ENCODE measurements at places on chromosomes 11 and 22. TPM values are rescaled to one million over a fixed set of nuclear protein-coding genes. Genes with fewer than 3 reads are reported as not detected.
A peak's percentile ranks its signal among the peaks of the same experiment; 100 is the strongest.

Gene CBX7
- total RNA-seq = 5.2 TPM

DNA sequence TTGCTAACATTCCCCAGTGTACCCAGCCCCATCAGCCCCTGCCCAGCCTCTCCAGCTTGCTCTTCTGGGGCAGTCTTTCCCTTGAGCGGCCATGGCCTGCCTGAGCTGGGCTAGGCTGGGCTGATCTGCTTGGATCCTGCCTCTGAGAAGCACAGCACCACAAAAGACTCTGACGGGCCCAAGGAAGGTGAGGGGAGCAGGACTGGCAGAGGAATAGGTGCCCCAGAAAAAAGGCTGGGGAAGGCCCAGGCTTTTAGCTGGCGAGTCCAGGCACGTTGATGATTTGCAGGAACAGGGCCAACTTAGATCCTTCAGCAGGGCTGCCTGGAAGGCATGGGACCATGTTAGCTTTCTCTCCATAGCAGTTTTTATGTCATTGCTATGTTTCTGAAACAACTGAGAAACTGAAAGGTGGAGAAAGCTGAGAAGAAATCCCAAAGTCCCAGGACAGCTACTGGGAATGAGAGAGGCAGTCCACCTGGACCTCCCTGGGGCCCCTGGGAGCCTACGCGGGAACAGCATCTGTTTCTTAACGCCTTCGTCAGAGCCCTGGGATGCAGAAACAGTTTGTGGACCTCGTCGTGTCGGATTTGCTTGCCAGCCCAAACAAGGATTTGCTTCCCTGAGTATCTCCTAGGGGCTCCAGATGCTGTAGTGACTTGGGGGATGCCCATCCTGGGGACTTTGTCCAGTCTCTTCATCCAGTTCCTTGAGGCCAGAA, 24.4 kb upstream of the FXYD6 start:
- no peak for DNase-seq

- no peak for DNase-seq
Observed at GRCh38 chr11:64130618-64131017, 35.3 kb downstream of the MACROD1 start.

DNA sequence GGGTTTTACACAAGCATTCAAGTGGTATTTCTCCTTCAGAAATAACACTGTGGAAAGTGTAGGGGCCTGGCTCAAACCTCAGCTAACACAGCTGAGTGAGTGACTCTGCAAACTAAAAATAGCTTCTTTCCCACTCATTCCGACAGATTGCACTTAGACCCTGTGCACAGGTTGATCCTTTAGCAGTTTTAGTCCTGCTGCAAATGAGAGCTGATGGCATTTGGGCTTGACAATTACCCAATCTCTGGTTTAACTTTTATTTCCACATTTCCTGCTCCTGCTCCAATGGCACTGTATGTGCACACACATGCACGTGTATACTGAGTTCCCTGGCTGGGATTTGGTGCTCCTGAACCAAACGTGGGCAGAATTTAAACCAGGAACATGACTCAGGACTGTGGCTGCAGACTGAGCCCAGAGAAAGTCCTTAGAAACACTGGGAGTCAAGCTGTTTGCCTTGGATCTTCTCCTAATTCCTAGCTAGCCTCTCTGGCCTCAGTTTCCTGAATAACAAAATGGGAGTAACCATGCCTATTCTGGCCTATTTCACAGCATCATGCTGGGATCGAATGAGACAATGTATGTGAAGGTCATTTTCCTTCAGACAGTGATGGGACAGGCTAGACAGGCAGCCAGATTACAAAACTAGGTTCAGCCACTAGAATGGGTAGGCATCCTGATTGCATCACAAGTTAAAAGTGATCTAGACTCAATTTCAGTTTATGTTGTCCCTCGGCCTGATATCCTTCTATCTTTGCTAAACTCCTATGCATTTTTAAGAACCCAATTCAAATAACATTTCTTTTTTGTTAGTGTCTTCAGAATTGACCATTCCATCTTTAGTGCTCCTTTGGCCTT, 58.2 kb downstream of the SERGEF start:
- no peak for DNase-seq

GRCh38 chr11:64459609-64460008, 100.6 kb downstream of the RPS6KA4 start:
- no peak for DNase-seq

GRCh38 chr22:45866126-45866645, 110.8 kb downstream of the WNT7B start:
- no peak for DNase-seq

GRCh38 chr11:6283453-6284023, 23.9 kb downstream of the CCKBR start:
- no peak for DNase-seq

Gene SHISAL1
- total RNA-seq = 3.0 TPM

GRCh38 chr11:76241243-76242000, 35.1 kb upstream of the WNT11 start:
- DNase-seq = no peak

Gene MYH9
- 1,714 TPM for total RNA-seq

Gene GGT5
- 2.2 TPM for total RNA-seq

Gene OR8A1
- not detected for total RNA-seq

GRCh38 chr11:15673408-15673831, 558.7 kb downstream of the INSC start:
- DNase-seq = no peak

- no peak for DNase-seq
Observed at GRCh38 chr11:95157824-95158223, 68.2 kb downstream of the ENDOD1 start.

Gene PRCP
- total RNA-seq = 37.1 TPM

Gene PKDREJ
- total RNA-seq = not detected

Gene CENATAC
- total RNA-seq = 42.8 TPM

Gene DENND6B
- 2.3 TPM for total RNA-seq

- DNase-seq = peak; percentile 54
Observed at GRCh38 chr22:37626144-37626543, 13.3 kb upstream of the SH3BP1 start.
